Cardiac septum (tissue), 1 donor: ENCODE measurements at places on chromosomes 4 and X. TPM values are rescaled to one million over a fixed set of nuclear protein-coding genes. Genes with fewer than 3 reads are reported as not detected.

Gene UFSP2
- total RNA-seq, result 38.8 TPM

Gene MAMLD1
- 2.6 TPM for total RNA-seq

Gene GPAT3
- 38.5 TPM for total RNA-seq

Gene DOK7
- 62.7 TPM for total RNA-seq

Gene NXT2
- total RNA-seq, result 1.2 TPM

Gene CFAP47
- total RNA-seq, result not detected

Gene TMEM154
- total RNA-seq, result 1.6 TPM

Gene MAGEA4
- not detected for total RNA-seq

Gene NDST3
- not detected for total RNA-seq

Gene LINC00632
- 191 TPM for total RNA-seq
